ENCODE measurements at places on chromosomes 5 and 9. TPM values are rescaled to one million over a fixed set of nuclear protein-coding genes. Genes with fewer than 3 reads are reported as not detected.

The PLAC8L1 gene
- 2.6 TPM for total RNA-seq

The PCDHGA11 gene
- 6.0 TPM for total RNA-seq

The PCDHB13 gene
- total RNA-seq, result 7.8 TPM

The SLC23A1 gene
- not detected for total RNA-seq

The KCNMB1 gene
- total RNA-seq, result 0.22 TPM

The PTGES gene
- total RNA-seq, result 29.6 TPM

The JADE2 gene
- total RNA-seq, result 25.2 TPM

The RASGRF2 gene
- 4.5 TPM for total RNA-seq

The NR5A1 gene
- total RNA-seq, result 0.25 TPM

Measured in mesothelial cell of epicardium (in vitro differentiated cells).